ENCODE measurements at places on chromosomes 6 and 20.

- no peak for DNase-seq
Measured at GRCh38 chr6:105178636-105179035, 1.2 kb downstream of the POPDC3 start.

DNA sequence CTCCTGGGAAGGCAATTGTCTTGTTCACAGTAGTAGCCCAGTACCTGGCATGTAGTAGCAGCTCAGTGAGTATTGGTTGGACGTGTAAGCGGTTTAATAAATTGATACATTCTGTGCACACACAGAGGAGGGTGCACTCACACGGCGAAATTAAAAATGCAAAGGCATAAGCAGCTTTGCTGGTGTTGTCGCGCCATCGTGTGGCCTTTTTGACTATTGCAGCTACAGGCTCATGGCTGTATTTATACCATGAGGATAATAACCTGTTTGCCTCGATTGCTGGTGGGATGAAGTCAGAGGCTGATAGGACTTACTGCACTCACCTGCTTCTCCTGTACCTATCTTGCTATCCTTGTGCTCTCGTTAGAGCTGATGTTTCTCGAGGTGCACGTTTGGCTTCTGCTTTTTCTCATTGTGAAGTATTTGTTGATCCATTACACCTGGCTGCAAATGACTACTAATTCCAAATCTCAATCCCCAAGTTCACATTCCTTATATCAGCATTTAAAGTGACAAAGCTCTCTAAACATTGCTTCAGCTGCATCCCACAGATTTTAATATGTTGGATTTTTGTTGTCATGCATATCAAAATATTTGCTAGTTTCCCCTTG lies 61.5 kb downstream of the TBXT start:
- DNase-seq = peak; percentile 75

GRCh38 chr6:119313937-119314884 lies 35.4 kb downstream of the MAN1A1 start:
- DNase-seq = no peak

DNA sequence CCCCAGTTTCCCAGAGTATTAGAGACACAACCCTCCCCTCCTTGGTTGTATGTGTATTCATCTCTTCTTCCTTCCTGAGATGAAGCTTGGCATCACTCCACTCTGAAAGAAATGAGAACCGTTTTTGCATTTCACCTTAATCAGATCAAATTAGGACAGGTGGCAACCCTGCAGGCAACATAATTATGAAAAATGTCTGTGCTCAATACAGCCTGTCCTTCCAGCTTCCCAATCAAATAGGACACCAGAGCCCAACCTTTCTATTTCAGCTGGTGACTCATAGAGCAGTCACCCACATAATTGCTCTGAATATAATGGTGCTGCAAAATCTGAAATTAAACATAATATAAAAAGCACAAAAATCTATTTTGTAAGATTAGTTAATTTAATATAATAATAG lies 310.2 kb upstream of the AGPAT4 start:
- no peak for DNase-seq

DNA sequence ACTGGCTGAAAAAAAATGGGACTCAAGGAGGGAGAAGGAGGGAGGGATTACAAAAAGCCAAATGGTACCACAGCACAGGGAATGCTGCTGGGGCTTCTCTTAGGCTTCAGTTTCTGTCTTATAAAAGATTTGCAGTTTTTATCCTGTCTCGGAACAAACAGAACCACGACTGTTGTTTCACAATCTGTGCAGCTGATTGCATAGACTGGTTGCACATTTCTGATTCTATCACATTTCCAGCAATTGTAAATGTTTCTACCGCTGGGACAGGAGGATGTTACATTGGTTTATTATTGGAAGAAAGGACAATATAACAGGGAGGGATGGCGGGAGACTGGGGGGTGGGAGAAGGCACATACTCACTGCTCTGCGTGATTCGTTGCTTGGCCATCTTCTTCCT lies 73.5 kb upstream of the ARID1B start:
- no peak for DNase-seq

DNA sequence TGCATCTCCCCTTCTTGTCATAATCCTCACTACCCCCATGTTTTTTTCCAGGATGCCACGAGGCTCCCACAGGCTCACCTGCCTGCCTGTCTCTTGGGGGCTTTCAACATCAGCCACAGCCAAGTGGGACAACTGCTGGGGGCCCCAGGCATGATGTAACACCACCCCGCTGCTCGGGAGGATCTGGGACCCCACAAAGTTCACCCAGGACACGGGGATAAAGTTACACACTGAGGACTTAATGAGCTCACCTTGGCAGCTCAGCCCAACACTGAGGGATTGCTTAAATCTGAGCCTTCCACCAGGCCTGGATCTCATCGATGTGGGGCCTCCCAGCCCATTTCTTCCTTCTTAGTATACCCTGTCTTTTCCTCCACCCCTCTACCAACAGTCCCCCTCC lies 56.4 kb upstream of the NNAT start:
- DNase-seq = no peak

DNA sequence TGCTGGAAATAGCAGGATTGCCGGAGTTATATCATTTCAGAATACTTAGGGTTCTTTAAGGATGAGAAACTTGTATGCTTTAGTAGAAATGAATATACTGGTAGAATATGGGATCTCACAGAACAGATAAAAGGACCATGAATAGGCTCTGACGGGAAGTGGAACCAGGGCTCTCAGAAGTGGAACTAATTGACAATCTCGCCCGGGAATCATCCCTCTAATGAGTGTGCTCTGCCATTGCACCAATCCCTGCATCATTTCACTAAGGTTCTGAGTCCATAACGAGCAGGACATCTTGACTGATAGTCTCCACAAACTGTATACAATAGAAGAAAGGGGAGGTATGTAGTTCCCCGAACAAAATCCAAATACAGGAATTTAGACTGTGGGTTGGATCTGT lies 150.1 kb downstream of the COL9A1 start:
- no peak for DNase-seq

DNA sequence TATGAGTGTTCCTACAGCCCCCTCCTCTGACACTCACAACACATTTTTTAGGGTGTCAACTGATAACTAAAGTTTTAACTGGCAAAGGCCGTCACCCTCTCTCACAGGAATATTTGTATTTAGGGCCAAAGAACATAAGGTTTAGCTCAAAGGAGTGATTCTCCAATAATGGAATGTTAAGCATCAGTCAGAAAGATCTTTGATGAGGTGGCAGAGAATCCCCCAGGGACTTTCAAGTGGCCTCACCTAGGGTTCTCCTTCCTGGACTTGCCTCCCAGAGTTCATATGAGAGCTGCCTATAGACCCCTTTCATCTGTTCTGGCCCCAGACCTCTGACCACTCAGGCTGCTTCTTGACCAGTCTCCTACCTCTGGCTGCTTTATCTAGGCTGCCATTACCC lies 7.4 kb upstream of the SCUBE3 start:
- no peak for DNase-seq

GRCh38 chr20:48763216-48763914 lies 64.4 kb downstream of the PREX1 start:
- DNase-seq = no peak

DNA sequence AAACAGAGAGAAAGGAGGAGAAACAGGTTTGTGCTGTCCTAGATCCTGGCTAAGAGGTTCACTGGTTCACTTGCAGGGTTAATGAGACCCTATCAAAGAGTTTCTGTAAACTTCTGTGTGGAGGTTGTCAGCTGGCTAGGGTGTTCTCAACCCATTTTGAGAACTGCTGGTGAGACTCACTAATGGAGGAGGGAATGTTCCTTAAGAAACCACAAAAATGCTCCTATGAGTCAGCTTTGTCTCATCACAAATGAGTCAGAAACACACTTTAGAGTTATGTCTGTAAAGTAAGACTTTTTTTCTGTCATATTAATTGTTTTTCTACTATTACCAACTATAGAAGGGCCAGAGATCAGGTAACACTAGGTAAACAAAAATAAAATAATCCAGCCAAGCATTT lies 884.4 kb downstream of the PHF3 start:
- DNase-seq = no peak

- no peak for DNase-seq
Measured at GRCh38 chr20:25226433-25227316, 21.2 kb upstream of the PYGB start.

GRCh38 chr6:150371356-150371755 lies 2.5 kb downstream of the IYD start:
- no peak for DNase-seq

- DNase-seq = no peak
Measured at GRCh38 chr6:137494988-137495702, 951 bp upstream of the OLIG3 start.

- no peak for DNase-seq
Measured at GRCh38 chr6:108730635-108731515, 117.3 kb upstream of the ARMC2 start.

DNA sequence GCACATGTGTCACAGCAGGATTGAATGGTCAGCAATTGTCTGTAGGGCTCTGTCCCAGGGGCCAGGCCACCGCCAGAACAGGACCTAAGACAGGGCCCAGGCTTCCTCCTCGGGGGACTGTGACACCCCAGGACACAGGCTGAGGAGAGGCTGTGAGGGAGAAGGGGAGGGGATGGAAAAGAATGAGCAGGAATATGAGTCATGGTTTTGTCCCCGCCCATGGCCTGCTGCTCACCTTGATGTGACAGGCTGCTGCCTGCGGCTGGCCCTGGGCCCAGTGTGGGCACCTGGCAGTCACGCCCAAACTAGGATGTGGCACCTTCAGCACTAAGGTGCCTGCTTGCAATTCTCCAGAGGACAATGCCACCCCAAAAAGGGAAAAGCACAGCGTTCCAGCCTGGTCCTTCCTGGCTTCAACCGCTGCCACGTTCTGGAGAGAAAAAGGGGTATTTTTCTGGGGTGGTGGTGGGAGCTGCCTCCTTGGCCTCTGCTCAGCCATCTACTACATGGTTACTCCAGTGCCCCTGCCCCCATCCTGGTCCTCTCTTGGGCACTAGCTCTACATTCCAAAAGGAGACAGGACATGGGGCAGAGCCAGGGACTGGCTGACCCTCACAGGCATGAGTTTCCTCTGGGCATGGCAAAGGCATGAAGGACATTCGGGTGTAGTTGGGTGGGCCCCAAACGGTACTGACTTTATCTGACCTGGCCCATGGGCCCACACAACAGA lies 93.4 kb downstream of the SLC22A23 start:
- peak; percentile 98 for DNase-seq

DNA sequence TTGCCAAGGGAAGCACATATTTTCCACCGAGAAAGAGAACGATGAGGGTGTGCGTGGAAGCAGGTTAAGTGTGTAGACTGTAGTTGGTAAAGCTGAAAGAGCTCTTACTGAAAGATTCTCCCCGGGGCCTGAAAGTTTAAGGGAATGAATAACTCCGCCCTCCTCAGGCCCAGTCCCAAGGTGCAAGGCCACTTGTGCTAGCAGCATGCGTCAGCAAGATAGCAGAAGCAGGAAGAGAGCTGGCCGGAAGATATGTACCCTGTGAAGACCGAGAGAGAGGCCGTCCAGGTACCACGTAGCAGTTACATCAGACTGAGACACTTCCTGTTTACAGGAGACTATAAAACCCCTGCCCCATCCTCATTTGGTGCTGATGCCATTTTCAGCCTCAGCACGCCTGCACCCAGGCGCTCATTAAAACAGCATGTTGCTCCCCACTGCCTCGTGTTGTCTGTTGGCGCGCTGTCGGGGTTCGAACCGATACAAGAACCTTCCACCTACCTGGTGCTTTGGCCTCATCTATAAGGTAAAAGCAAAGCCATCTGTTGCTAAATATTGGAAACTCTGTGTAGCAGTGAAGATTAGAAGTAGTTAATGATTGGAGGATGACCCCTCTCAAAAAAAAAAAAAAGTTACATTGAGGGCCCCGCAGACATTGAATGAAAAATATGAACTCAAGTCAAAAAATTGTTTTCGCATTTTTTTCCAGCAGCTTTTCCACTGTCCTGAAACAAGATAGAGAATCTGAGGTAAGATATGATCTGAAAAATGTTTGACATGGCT lies 18.6 kb upstream of the FAM135A start:
- DNase-seq = peak; percentile 52

DNA sequence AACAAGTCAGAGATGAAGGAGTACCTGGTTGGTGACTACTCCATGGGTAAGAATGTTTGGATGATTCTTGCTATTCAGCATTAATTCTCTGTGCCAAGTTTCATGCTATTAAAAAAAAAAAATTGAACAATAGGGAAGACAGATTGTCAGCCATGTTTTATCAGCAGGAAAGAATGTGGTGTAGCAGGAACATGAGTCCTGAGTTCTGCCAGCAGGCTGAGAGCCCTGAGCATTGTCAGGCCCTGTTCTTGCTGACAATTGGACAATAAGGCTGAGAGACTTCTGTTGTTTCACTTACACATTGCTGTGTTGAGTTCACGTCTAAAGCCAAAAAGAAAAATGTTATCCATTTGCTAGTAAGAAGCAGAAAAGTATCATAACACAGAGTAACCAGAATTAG lies 70.4 kb upstream of the SMIM28 start:
- DNase-seq = no peak

DNA sequence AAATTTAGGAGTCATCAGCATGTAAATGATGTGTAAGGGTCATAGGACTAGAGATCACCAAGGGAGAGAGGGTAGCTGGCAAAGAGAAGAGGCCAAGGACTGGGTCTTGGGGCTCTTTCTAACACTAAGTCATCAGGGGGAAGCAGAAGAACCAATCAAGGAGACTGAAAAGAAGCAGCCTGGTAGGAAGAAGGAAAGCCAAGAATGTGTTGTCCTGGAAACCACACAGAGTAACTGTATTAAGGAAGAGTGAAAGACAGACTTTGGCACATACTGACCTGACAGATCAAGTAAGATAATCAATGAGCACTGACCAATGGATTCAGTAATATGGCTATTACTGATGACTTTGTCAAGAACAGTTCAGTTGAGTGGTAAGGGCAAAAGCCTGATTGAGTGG lies 42.3 kb upstream of the LAMA4 start:
- no peak for DNase-seq

DNA sequence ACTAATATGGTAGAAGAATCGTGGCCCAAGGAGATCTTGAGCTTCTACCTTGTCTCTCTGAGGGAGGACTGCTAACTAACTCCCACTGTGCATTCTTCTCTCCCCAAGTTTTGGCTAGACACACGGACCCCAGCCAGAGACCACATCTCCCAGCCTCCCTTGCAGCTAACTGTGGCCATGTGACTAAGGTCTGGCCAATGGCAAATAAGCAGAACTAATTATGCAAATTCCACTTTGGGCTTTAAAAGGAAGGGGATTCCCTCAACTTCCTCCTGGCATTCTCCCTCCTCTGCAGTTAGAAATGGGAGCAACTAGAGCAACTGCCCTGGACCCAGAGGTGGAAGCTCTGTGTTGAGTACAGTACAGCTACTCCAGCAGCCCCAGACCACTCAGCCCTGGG lies 15.4 kb downstream of the BPIFA2 start:
- DNase-seq = no peak

GRCh38 chr6:23218751-23219150 lies 649.4 kb downstream of the HDGFL1 start:
- no peak for DNase-seq

GRCh38 chr6:71544028-71544427 lies 255.4 kb downstream of the OGFRL1 start:
- DNase-seq = no peak

DNA sequence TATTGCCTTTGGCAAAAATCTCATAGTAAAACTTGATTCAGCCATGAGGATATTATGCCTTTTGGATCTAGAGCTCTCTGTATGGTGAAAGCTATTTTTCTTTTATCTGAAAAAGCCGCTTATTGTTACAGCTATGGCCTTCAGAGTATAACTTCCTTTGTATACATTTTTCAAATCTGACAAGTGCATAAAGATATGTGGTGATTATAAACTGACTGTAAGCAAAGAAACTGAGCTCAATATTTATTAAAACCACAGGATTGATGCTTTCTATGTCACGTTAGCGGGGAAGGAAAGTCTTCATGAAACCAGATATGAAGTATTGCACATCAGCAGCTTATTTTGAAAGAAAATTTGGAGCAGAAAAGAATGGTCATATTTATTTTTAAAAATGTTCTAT lies 151.8 kb downstream of the THEMIS start:
- no peak for DNase-seq

Measured in RPMI8226 (cell line).